Activated CD8-positive, alpha-beta T cell treated with anti-CD3 and anti-CD28 coated beads, Interleukin-2, amount 10 ng/mL, durations not matched to agents 7 days and 5 days (primary cell): ENCODE measurements at places on chromosomes 3 and 15. TPM values are rescaled to one million over a fixed set of nuclear protein-coding genes. Genes with fewer than 3 reads are reported as not detected.

DNA sequence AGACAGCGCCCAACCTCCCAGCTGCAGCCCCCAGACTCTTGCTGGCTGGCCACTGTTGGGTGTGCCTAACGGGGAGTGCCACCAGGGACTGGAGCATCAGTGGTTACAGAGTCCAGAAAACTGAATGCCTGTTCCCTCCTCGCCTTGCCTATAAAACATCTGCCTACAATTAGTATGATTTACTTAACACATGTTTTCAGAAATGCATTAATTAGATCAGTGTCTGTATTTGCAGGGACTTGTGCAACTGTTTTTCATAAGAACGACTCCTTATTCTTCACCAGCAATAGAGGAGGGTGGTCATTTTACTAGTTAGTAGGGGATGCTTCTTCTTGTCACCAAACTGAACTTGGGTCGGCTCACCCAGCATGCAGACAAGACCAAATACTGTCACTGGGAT is 248.7 kb downstream of the GABRG3 start:
- DNase-seq: no peak

DNA sequence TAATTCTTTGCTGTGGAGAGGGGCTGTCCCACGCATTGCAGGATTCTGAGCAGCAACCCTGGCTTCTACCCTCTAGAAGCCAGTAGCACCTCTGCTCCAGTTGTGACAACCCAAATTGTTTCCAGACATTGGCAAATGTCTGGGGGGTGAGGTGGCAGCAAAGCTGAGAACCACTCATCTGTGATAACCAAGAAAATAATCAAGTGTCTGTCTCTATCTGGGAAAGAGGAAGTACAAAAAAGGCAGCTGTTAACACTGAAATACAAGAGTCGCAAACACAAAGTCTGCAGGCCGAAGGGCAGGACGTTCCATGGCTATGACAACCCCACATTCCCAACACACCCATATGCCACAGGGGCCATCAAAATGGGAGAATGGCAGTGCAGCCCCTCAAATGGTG is 42.2 kb upstream of the GNB5 start:
- DNase-seq: no peak

DNA sequence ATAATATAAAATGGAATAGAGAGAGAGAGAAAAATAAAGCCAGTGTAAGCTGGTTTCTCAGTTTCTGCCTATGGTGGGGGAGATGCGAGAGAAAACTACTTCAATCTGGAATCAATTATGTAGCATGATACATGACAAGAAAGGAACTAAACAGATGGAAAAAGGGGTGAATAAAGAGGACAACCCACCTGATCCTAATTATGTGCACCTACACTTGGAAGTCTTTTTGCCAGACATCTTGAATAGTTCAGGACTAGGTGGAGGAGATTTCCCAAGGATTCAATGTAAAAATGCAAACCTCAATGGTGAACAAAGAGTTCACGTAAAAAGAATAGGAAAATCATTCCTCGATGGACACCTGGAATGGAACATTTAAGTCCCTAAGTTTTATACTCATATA is 524.4 kb upstream of the RGMA start:
- no peak for DNase-seq

KCNAB1 gene
- total RNA-seq: not detected
